ENCODE measurements at places on chromosomes 4 and X.

DNA sequence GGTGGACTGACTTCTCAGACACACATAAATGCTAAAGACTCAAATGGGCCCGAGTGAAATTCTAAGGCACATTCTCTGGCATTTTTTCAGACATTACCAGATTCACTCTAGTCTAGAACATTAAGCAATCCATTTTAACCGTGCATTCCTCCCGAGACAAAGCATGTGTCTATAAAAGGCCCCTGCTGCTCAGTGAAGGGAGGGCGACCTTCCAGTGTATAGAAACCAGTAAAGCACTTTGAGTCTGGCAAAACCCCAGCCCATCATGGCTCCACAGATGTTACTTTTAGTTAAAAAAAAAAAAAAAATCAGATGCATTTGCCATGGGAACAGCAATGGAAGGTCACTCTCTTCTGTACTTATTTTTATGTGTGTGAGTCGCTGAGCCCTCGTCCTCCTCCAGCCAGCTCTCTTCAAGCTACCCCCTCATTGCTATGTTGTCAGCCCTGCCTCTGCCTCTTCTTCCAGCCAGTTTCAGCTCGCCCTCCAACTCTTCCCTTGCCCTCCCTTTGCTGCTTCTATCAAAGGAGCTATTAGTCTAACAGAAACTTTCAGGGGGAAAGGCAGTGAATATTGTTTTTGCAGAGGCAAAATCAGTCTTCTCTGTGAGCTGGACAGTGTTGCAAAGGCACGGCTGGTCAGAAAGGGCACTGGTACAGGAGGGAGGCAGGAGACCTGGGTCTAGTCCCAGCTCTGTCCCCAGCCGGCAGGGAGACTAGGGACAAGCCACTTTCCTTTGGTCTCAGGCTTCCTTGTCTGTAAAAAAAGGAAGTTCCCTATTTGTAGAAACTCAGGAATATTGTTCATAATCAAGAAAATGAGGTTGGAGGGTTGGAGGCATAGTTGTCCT lies 644.2 kb downstream of the ZNF674 start:
- DNase-seq = no peak

DNA sequence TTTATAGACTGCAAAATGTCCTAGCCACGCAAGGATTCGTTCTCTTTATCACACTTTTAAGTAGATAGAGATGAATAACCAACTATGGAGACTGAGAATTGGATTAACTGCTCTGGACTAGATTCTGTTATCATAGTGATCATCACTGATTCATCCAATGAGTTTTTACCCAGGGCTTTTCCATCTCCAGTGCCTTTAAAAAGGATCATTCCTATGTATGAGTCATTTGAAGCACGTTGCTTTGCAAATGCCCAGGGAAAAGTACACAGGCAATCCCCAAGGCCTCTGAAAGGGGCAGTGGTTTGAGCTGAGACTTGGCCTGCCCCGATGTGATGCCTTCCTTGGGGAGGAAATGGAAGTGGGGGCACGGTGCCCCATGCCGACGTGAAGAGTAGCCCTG lies 122.7 kb upstream of the PSAPL1 start:
- no peak for DNase-seq

DNA sequence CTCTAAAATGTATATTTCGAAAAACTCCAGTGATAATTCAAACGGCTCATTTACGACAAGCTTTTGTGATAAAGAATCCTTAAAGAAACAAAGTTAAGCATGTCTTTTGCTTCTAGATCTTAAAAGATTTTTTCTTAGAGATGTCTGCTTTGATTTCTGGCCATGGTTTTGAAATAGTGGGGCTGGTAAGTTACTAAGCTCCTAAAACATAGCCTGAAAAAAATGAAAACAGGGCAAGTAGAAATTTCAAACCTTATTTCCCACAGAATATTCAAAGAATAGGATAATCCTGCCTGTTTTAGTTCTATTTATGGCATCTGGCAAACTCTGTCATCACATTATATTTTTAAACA lies 318.3 kb downstream of the ARHGAP24 start:
- DNase-seq = no peak

GRCh38 chr4:183867247-183867646 lies 37.9 kb upstream of the STOX2 start:
- no peak for DNase-seq

GRCh38 chrX:57516491-57516890 lies 75.3 kb upstream of the ZXDB start:
- no peak for DNase-seq

DNA sequence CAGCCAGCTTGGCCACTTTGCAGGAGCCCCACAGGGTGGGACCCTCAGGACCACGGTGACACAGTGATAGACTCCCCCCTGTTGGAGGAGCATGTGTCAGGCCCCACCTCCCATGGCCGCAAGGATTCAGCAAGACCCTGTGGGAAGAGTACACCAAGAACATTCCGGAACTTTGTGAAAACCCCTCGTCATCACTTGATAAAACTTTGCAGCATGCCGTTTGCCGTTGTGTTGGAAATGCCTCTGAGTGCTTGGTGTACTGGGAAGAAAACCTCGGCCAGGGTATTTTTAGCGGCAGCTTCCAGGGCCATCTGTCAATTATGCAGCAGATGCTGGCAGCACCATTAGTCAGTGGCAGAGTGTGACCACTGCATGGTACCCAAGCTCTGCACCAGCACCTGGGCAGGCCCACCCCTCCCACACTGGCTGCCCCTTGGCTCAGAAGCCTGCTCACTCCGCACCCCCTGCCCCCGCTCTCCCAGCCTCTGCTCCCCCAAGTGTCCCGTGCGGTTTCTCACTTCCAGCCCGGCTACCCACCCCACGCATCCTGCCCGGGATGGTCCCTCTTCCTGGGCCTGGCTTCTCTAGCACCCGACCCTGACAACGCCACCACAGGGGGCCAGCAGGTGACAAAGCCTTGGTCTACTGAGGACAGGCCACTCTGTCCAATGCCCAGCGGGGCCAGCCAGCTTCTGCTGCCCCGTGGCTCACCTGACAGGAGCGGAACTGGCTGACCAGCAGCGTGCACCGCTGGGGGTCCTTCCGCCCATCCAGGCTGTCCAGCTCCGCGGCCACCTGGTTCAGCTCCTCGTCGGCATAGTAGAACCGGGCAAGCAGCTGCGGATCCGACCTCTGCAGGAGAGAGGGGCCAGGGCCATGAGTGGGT lies 65.0 kb downstream of the ZFYVE28 start:
- DNase-seq = no peak

GRCh38 chr4:133775881-133776280 lies 425.7 kb downstream of the PABPC4L start:
- DNase-seq = no peak

- no peak for DNase-seq
Measured at GRCh38 chr4:40525752-40526598, 103.7 kb downstream of the RBM47 start.

DNA sequence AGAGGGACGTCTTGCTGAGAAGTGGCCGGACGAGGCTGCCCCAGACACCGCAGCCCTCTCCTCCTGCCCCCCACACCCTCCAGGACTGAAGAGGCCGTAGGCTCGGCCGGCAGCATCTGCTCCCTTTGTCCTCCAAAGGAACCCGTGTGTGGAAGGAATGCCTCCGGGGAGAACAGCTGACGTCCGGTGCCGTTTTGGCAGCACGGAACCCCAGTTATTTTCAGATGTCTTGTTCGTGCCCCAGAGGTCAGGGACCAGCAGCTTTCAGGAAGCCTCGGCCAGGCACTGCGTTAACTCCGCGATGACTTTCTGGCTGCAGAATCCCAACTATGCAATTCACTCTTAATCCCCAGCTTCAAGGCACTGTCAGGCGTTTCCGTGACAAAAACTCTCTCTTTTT lies 10.9 kb upstream of the PPP2R3B start:
- no peak for DNase-seq

DNA sequence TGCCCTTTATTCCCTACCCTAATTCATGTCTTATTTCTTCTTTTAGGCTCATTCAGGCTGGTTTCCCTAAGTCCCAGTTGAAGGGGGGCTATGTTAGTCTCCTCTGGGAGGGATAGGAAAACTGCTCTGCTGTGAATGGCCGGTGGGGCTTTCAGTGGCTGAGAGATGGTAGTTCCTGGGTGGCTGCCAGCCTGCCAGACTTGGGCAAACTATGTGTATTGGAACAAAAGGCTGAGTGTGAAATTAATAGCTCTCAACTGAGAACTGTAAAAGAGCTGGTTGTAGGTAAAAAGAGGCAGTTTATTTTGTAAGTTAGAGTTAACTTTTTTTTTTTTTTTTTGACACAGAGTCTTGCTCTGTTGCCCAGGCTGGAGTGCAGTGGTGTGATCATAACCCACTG lies 28.8 kb downstream of the ARHGAP10 start:
- no peak for DNase-seq

GRCh38 chrX:6614506-6614905 lies 79.6 kb upstream of the VCX3A start:
- no peak for DNase-seq

DNA sequence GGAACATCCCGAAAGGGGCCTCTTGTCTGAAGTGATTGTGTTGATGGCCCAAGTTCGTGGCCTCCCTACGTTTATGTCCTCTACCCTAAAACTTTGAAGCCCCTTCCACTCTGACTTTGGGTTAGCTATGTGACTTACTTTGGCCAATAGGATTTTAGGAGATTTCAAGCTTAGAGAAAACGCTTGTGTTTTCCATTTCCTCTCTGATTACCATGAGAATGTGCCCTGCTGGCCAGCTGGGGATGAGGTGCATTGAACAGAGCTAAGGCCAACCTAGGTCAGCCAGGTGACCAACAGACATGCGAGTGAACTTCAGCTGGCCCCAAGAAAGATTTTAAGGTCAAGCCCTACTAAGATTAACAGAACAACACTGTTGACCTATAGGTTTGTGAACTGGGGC lies 82.4 kb downstream of the SLC2A9 start:
- DNase-seq = no peak

GRCh38 chr4:81659051-81659450 lies 187.3 kb upstream of the RASGEF1B start:
- DNase-seq = no peak

DNA sequence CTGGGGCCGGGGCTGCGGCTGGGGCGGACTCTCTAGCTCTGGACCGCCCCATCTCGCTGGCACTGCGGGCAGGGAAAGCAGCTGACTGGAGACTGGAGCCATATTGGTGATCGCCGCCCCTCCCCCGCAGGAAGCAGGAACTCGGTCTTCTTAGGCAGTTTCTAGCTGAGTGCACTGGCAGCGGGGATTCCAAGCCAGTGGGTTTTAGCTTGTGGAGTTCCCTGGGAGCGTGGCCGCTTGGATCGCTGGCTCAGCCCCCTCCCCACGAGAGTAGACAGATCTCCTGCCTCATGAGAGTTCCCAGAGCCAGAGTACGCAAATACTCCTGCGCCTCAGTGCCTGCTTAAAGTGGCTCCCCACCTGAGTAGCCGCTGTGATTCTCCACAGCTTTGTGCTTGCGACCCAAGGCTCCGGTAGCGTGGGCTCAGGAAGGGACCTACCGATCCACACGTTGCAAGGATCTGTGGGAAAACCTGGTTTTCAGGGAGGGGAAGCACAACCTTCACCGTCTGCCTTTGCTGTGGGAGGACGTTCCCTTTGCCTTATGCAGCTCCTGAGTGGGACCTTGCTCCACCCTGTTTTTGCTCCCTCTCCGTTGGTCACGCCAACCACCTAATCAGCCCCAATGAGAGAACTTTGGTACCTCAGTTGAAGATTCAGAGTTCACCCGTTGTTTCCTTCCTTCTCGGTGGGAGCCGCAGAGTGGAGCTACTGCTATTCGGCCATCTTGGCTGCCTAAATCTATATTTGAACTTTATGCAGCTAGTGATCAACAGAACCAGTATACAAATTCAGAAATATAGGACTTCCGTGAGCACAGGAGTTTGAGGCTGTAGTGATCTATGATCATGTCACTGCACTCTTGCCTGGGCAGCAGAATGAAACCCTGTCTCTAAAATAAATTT lies 803.9 kb upstream of the PCDH10 start:
- DNase-seq = no peak

DNA sequence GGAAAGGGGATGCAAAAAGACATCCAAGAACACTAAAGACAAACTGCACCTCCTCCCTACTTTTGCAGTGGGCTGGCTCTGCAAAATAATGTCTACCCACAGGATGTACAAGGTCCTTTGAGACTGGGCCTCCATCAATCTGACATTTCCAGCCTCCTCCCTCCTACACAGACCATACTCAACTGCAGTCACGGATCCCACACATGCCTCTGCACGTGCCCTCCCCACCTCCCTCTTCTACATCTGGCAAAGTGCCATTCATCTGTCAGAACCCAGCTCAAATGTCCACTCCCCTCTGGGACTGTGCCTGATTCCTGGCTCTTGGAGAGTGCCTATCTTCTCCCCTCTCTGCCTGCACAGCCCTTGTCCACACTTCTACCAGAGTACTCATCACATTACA lies 50.3 kb downstream of the CHRDL1 start:
- DNase-seq = no peak

DNA sequence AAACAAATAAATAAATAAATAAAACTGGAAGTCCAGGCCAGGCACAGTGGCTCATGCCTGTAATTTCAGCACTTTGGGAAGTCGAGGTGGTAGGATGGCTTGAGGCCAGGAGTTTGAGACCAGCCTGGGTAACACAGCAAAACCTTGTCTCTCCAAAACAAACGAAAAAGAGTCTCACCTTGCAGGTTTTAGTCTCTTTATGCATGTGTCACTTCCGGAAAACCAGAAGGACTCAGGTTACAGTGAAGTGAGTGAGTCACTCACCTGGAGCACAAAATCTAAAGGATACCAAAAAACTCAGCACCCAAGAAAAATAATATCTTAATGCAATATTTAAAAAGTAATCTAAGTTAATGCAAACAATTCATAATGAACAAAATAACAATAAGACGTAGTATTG lies 20.1 kb upstream of the SLC34A2 start:
- no peak for DNase-seq
